ENCODE measurements at places on chromosomes 1 and 21.

DNA sequence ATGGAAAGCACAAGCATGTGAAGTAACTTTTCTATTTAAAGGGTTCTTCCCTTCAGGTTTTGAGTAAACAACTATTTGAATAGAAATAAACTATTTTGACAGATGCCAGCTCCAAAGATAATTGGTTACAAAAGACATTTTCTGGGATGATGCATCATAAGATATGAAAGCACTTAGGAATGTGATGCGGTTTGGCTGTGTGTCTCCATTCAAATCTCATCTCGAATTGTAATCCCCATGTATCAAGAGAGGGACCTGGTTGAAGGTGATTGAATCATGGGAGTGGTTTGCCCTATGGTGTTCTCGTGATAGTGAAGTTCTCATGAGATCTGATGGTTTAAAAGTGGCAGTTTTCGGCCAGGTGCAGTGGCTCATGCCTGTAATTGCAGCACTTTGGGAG lies 6.4 kb downstream of the DISP1 start:
- no peak for DNase-seq

DNA sequence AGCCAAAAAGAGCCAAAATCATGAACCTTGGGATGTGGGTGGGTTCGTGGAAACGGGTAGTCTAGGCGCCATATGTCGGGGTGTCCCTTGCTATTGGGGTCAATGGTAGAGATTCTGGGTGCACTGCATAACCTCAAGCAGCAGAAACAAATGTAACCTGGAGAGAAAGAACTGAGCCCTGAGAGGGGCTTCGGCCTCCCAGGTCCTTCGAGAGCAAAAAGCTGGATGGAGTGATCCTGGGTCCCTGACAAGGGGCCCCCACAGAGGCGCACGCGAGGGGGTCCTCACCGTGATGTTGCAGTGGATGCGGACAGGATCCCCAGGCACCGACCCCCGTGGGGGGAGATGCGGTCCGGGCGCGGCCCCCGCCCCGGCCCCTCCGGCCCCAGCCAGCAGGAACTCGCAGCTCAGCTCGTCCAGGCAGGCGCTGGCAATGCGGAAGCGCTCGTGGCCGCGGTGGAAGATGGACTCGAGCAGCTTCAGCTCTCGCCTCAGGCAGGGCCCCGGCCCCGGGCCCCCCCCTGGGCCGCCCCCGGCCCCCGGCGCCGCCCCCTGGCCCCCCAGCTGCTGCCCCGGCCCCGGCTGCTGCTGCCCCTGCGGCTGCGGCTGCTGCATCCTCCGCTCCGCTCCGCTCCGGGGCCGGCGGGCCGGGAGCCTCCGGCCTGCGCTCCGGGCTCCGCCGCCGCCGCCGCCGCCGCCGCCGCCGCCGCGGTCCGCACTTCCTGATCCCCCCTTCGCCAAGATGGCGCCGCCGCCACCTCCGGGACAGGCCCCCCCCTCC lies at the start of gene UBE2Q1:
UBE2Q1 (minus strand) TSS at position 724 of the 781 bp plus-strand sequence; CDS start at position 615, 109 bp downstream.
- no peak for DNase-seq

DNA sequence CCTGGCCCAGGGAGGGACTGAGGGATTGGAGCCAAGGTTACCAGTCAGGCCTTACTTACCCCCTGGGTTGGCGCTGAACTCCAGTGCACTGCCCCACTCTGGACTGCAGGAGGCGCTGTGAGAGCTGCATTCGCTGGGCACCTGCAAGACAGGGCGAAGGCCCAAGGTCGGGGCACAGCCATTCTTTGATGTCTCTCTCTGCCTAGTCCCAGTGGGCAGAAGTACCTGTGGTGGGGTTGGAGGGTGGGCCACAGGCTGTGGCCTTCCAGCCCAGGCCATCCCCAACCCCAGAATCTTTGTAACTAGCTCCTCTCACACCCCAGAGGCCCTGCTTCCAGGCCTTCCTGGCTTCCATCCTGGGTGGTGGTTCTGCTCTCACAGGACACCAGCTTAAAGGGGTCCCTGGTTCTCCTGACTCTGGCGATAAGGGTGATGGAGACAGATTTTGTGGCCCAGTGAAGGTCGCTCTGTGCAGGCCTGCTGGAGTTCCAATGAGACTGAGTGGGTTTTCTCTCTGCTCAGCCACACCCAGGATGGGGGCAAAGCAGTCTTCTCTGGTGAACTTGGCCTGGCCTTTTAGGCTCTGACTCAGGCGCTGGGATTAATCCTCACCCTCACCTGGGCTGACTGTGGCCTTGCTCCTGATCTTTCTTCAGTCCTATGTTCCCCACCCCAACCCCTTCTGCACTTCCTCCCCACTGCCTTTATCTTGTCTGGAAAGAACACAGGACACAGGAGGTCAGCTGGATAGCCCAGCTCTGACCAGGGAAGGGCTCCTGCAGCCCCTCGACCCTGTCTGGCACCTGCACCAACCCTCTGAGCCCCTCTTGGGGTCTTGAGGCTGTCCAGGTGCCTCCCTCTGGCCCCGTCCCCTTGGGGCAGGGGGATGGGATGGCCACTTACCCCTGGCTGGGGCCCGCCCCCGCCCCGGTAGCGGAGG lies 954 bp downstream of the MYOG start:
- peak; percentile 73 for DNase-seq

GRCh38 chr1:24105368-24106160 lies 6.4 kb downstream of the MYOM3 start:
- DNase-seq, result no peak

DNA sequence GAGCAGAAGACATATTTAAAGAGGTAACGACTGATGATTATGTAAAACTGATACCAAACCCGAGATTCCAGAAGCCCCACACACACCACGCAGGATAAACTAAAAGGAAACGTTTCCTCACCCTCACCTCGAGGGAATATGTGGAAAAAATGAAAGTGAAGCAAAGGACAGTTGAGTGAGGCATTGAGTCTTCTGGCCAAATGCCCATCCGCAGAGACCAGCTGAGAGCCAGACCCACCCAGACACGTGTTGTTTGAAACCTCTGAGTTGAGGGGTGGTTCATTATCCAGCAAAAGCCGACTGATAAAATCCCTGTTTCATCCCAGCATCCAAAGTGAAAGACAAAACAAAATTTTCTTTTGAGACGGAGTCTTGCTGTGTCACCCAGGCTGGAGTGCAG lies 29.6 kb upstream of the PCBP3 start:
- DNase-seq, result no peak

DNA sequence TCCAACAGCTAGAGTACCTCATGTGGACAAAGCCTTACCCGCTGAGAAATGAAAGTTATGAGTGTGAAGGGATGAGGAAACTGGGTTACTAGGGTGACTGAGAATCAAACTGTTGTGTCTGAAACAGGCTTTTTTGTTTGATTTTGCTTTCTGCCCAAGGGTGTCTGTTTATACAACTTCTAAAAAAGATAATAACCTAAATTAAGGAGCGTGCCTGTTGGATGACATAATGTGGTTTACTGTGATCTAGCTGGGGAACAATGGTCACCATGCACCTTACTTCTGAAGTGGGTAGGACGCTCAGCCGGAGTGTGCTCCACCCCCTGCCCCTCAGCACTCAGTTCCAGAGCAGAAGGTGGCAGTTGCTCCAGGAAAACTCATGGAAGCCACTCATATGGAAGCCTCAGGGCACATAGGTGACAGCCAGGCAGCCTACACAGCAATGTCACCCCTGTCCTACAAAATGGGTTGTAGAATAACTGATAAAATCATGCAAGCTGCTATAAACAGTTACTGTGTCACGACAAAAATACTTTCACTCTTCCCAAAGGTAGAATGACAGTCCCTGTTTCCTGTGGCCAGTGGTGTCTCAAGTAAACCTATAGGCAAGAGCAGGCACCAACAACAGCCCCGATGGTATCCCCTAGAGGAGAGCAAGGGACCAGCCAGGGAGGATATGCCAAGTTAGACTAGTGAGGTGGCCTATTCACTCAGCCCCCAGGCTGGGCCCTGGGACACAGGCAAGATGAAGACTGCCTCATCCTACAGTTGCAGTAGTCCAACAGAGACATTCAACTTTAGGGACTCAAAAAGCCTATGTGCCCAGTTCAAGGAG lies 29.3 kb downstream of the SIPA1L2 start:
- no peak for DNase-seq

DNA sequence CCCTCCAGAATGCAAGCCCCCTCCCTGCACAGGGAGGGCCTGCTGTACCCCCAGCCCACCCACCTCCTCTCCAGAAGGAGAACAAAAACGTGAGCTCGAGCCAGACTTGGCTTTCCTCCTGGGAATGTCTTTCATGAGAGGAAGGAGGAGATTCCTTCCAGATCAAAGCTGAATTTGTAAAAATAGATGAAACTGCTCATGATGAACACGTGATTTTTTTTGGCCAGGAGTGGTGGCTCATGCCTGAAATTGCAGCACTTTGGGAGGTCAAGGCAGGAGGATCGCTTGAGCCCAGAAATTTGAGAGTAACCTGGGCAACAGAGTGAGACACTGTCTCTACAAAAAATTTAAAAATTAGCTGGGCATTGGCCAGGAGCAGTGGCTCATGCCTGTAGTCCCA lies 21.8 kb downstream of the GPR157 start:
- no peak for DNase-seq

DNA sequence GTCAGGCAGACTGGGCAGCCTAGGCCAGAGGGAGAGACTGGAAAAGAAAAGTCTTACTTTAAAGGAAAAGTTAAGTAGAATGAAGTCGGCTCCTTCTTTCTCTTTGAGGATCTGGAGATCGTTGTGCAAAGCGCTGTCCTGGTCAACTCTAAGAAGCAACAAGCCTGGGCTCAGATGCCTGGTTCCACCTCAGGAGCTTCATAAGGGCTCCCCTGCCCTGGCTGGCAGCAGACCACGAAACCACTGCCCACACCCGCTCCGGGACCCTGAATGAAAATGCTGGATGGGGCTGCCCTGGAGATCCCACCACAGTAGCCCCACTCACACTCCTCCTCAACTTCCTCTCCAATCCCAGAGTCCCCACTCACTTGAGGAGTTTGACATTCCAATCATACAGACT lies 6.4 kb downstream of the UBE2Q1 start:
- DNase-seq, result no peak

GRCh38 chr21:41613533-41613909 lies 105.6 kb upstream of the TMPRSS2 start:
- DNase-seq, result no peak

- DNase-seq, result no peak
Observed at GRCh38 chr1:217982331-217983050, 302.6 kb upstream of the RRP15 start.

DNA sequence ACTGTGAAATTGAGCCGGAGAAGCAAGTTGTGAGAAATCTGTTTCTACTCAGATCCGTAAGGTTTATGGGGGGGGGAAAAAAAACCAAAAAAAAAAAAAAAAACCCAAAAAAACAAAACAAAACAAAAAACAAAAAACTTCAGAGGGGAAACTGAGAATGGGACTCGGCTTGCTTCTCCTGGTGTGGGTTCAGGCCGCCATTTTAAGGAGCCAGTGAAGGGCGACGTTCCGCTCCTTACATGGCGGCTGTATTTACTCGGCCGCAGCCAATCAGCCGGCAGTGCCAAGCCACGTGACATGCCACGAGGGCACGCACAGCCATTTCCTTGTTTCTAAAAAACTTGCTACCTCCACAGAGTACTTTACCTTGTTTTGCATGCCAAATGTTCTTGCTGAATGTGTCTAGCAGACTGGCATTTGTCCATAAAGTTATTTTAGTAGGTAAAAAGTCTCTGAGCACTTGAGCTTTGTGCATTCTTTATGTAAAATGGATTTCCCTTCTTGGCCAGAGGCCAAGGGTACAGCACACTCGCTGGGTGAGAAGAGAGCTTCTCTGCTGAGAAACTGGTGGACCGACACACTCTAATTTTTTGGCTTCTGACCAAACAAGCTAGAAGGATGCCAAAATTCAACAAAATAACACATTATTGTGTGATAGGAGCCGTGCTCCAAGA lies 101.8 kb downstream of the NFIA start:
- no peak for DNase-seq

GRCh38 chr1:196649990-196650389 lies 1.9 kb upstream of the CFH start:
- DNase-seq, result no peak

GRCh38 chr1:218463194-218464156 lies 118.3 kb downstream of the TGFB2 start:
- DNase-seq, result no peak

GRCh38 chr1:47711848-47712492 lies 274.1 kb downstream of the FOXD2 start:
- no peak for DNase-seq

- DNase-seq, result peak; percentile 33
Observed at GRCh38 chr1:100927276-100927675, 31.4 kb downstream of the SLC30A7 start.

DNA sequence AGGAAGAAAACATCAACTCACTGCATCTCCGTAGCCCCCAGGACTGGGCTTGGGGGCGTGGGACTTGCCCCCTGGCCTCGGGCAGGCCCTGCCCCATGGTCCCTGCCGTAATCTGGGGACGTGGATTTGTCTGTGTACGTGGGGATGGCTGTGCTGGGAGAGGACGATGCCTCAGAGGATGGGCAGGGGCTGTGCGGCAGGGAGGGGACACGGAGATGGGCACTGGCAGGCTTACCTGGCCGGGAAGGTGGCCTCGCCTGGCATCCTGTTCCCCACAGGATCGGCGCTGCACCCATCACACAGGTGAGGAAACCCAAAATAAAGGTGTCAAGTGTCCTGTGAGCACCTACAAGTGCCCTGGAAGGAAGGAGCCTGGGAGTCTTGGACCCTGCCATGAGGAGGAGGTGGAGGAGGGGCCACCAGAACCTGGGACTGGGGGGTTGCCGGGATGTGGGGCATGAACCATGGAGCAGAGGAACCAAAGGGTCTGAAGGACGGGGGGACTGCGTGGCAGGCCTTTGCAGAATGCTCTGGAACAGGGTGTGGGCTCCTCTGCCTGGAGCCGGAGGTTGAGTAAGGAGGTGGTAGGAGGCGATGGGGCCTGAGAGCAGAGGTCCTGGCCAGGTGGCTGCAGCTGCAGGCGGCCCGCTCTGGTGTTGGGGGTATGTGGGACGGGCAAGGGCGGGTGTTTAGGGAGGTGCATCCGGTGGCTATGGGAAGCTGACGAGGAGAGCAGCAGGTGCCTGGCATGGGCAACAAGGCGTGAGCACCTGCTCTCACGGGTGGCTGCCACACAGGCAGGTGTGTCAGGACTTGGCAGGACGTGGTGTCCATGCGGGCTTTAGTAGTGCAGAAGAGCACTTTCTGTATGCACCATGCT lies 27.8 kb upstream of the LRRC3 start:
- DNase-seq, result no peak

DNA sequence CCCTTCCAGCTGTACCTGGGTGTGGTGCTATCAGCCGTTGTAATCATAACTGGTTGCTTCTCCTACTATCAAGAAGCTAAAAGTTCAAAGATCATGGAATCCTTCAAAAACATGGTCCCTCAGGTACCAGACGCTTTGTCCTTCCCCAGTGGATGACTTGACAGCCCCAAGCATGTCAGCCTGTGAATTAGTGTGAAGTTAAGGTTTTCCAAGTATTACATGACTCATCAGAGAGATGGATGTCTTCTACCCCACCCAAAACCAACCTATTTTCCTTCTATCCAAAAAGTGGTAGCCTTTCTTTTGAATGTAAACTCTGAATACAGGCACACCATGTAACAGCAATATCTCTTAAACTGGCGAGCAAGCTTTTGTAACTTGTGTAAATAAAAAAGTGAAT lies 15.1 kb downstream of the ATP1A1 start:
- no peak for DNase-seq

GRCh38 chr1:43538969-43539368 lies 8.3 kb downstream of the PTPRF start:
- DNase-seq, result no peak
